ENCODE measurements at places on chromosomes 4 and X.

GRCh38 chr4:6326312-6327060 lies 56.8 kb downstream of the WFS1 start:
- no peak for DNase-seq

DNA sequence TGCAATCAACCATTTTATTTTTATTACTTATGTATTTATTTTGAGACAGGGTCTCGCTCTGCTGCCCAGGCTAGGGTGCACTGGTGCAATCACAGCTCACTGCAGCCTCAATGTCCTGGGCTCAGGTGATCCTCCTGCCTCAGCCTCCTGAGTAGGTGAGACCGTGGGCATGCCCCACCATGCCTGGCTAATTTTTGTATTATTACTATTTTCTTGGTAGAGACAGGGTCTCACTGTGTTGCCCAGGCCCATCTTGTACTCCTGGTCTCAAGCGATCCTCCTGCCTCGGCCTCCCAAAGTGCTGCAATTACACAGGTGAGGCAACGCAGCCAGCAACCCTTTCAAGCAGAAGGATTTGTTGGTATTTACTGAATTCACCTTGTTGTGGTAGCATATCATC lies 60.3 kb upstream of the PPP2R3B start:
- DNase-seq = no peak

- DNase-seq = no peak
These were observed 98.0 kb downstream of the RRAGB start for GRCh38 chrX:55815546-55815945.

GRCh38 chr4:16858275-16858752 lies 40.1 kb downstream of the LDB2 start:
- no peak for DNase-seq

GRCh38 chrX:1833656-1834360 lies 218.9 kb downstream of the ASMT start:
- no peak for DNase-seq

DNA sequence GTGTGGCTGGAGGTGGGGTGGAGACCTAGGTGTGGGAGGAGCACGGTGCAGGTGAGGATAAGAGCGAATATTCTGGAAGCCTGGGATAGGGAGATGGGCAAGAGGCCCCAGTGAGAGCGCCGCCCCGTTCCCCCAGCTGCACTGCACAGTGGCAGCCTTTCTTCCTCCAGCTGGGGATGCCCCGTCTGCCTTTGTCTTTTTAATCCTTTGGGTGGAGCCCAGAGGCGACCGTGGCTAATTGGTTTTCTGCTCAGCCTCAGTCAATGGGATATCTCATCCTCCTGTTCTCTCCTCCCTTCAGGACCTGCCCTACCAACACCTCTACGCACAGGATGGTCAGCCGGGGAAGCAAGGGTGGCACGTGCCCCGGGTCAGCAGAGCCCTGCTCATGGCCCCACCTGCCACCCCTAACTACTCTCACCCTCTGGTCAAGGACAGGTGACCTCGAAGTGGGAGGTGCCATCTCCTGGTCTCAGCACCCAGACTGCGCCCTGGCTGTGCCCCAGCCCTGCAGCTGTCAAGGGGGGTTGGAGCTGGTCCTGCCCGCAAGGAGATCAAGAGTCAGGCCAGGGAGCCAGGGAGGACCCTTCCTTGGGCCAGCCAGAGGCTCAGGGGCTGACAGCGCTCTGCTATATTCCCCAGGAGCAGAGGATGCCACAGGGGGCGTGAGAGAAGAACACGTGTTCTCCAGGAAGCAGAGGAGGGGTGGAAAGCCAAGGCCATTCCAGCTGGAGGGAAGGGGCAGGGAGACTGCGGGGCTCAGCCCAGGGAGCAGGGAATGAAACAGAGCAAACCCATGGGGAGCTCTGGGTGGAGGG lies 64.0 kb downstream of the ADRA2C start:
- DNase-seq = no peak

DNA sequence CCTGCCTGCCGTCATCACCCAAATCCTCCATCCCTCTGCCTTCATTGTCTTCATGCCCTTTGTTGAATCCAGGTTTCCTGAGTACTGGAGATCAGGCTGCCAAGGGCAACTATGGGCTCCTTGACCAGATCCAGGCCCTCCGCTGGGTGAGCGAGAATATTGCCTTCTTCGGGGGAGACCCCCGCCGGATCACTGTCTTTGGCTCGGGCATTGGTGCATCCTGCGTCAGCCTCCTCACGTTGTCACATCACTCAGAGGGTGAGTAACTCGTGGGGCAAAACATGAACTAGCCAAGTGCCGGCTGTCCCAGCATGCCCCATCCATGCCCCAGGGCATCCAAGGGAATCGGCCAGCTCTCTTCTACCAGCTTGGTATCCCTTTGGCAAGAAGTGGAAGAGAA lies 19.4 kb downstream of the NLGN3 start:
- no peak for DNase-seq

- no peak for DNase-seq
These were observed 104.3 kb upstream of the IGSF1 start for GRCh38 chrX:131393426-131393825.

DNA sequence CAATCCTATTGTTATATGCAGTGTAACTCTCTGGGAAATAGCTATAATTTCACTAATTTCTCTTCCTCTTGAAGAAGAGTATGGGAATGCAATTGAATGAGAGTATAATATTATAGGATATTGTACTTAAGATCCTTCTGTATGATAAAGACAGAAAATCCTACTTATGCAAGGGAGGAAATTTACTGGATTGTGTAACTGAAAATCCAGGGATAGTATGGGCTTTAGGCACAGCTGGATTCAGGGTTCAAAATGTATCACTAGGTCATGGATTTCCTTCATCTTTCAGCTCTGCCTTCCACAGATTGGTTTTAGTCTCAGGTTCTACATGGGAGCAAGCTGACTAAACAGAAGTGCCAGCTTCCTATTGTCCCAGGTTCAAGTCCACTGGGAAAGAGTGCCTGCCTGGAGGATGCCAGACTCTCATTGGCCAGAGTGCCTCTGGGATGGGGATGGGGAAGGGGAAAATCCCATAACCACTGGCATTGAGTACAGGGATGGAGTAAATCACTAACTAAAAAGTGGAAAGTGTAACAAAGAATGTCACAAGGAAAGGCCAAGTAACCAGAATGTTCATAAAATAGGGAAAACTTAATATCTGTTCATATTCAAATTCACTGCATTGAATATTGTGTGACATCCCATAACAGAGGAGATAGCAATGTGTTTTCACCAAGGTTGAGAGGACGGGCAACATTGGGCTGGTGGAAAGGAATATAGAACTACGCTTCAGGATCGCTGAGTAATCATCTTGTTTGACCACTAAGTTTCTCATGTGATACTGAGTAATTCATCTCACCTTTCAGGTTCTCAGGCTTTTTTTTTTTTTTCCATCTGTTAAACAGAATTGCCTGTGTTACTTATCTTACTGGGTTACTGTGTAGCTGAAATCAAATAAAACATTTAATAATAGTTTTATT lies 75.7 kb downstream of the ANXA3 start:
- no peak for DNase-seq

DNA sequence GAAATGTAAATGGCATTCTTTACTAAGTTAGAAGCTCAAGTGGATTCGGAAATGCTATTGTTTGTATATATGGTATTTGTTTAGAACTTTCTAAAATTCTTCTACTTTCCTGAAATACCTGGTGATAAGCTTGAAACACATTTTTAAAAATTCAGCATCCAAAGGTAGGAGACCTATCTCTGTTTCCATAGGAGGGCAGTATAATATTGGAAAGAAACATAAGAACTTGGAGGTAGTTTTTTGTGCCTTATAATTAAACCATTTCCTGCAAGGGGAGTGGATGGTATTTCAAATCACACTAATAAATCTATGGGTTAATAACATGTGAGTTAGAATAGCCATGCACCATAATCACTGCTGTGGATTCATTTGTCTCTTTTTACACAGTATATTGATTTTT lies 217.4 kb upstream of the AADAT start:
- DNase-seq = no peak

GRCh38 chr4:108821351-108821930 lies 58.6 kb upstream of the ETNPPL start:
- no peak for DNase-seq

GRCh38 chr4:138242076-138242833 lies at the start of gene SLC7A11:
TSS of gene SLC7A11 (minus strand) at chr4:138242349. CDS start at chr4:138242069, 280 bp downstream.
- DNase-seq = peak; percentile 33

Measured in neural crest cell (in vitro differentiated cells).